Kidney (tissue), 22 donors: ENCODE measurements at places on chromosomes 3 and 15. TPM values are rescaled to one million over a fixed set of nuclear protein-coding genes. Genes with fewer than 3 reads are reported as not detected.

The UBAP1L gene
- 2.1 TPM for polyA plus RNA-seq

The MIX23 gene
- 84.0 TPM for polyA plus RNA-seq

The SHISA5 gene
- 157 TPM for polyA plus RNA-seq

The APPL1 gene
- 9.5 TPM for polyA plus RNA-seq

The CYP1A2 gene
- not detected for polyA plus RNA-seq

The SLC22A14 gene
- 0.75 TPM for polyA plus RNA-seq

The SUCNR1 gene
- polyA plus RNA-seq, result 16.3 TPM

The GOLGA8K gene
- polyA plus RNA-seq, result not detected

The ST3GAL6 gene
- polyA plus RNA-seq, result 20.8 TPM

The MST1R gene
- 0.30 TPM for polyA plus RNA-seq

The BFSP2 gene
- 0.86 TPM for polyA plus RNA-seq

The LIPH gene
- polyA plus RNA-seq, result 3.2 TPM

DNA sequence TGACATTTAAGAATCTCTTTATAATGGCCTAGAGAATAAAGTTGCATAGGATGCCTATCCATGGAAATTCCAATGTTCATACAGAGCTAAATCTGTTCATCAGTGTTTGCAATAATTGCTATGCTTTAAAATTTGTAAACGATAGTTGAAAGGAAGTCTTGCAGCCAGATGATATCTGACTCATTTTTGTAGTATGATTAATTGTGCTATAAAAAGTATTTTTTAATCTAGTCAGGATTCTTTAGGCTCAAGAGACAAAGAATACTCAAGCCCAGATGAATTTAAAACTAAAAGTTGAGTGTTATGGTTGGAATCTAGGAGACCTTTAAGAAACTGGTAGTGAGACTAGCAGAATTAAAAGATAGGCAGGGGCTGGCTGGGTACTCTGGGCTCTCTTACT lies 50.5 kb downstream of the SUCNR1 start:
- DNase-seq, result no peak

DNA sequence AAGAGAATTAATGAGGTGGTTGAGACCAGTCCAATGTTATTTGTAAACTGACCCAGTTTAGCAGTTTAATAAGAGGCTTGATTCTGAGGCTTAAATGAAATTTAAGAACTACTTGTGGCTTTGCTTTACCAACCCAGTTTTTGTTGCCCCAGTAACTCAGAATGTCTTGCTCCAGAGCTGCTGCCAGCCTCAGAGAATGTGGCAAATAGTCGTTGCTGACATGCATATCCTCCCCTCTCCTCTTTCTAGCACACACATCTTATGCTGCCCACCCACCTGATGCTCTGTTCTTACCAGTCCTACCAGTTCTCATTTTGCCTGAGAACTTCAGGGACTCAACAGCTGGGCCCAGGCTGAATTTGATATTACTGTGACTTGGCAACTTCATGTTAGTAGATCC lies 92.4 kb upstream of the TSC22D2 start:
- no peak for DNase-seq

DNA sequence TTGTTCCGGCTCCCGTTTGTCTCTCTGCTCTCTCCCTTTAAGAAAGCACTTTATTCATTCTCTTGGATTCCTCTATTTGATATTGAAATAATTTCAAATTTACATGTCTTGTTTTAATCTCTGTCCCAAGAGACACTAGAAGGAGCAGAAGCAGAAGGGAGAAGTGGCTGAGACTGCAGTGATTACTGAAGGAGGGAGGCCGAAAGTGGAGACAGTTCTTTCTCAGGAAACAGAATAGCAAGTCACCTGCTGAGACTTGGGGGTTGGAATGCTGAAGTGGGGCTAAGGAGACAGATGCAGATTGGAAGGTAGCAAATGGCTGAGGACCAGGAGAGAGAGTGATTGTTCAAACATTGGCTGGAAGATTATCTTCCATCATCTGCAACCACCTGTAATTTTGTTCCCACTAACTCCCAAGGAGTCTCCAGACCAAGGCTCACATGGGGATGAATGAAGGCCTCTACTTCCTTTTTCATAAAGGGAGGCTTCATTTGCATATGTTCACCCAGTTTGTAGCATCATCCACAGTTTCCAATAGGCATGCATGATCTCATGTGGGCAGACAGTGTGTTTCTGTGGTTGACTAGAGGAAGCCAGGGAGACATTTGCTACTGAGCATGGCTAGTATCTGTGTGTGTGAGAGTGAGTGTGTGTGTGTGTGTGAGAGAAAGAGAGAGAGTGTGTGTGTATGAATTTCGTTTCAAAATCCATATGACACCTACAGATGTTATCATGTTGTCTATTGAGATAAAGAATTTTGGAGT lies 24.0 kb downstream of the LTF start:
- no peak for DNase-seq

GRCh38 chr15:30929064-30929669 lies 25.5 kb downstream of the FAN1 start:
- DNase-seq, result peak; percentile 26

GRCh38 chr3:134340982-134341365 lies 33.3 kb downstream of the AMOTL2 start:
- no peak for DNase-seq

- no peak for DNase-seq
Measured at GRCh38 chr15:99818872-99819271, 85.6 kb upstream of the LYSMD4 start.

DNA sequence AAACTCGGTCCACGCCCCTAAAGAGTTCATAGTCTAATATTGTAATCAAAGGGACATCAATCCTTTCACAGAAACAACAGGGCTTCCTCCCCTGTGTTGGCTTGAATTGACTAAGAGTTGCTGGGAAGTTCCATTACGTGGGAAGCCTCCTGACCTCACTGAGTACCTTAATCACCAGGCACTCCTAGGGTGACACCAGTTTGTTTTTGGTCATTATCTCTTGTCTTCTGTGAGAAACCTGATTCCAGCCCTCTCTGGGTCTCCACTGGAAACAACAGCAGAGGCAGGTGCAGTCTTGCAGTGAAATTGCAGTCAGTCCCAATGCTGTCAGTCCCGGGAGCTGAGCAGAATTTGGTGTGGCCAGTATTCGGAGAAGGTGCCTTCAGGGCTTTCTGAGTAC lies 55.4 kb downstream of the BOC start:
- DNase-seq, result peak; percentile 64

DNA sequence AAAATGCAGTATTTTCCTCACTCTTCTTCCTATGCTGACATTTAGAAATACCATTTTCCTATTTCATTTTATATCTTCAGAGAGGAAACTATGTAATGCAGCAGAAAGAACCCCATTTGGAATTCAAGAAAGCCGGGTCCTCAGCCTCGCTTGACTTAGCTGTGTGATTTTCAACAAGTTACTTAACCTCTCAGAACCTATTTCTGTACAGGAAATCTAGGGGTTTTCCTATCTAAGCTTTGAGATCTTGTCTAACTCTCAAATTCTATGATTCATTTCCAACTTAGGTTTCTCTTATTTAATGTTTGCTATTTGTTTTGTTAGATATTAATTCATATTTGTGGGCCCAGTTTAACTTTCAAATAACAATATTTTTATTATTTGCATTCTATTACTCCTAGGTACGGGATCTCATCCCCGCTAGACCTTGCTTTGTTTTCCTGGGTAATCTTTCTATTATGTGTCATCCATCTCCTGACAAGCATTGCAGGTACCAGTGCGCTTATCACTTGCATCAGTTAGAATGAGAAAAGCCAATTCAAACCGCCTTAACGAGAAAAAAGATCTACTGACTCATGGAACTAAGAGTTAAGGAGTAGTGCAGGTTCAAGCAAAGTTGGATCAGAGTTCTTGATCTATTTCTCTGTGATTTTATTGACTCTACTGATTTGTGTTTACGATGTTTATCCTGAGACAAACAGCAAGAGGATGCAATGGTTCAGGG lies 70.6 kb upstream of the BHLHE40 start:
- no peak for DNase-seq

GRCh38 chr15:40986820-40987219 lies 33.5 kb downstream of the CHAC1 start:
- DNase-seq, result no peak

- DNase-seq, result no peak
Measured at GRCh38 chr3:176431991-176432390, 765.3 kb downstream of the TBL1XR1 start.

GRCh38 chr3:43759297-43759782 lies 68.6 kb downstream of the ABHD5 start:
- peak; percentile 37 for DNase-seq

- DNase-seq, result no peak
Measured at GRCh38 chr3:24470277-24470676, 24.4 kb downstream of the THRB start.

GRCh38 chr3:49017971-49018706 lies at the start of gene DALRD3:
DALRD3 (minus strand) TSS chr3:49018580; CDS start chr3:49018564, 16 bp downstream.
- DNase-seq, result peak; percentile 72

DNA sequence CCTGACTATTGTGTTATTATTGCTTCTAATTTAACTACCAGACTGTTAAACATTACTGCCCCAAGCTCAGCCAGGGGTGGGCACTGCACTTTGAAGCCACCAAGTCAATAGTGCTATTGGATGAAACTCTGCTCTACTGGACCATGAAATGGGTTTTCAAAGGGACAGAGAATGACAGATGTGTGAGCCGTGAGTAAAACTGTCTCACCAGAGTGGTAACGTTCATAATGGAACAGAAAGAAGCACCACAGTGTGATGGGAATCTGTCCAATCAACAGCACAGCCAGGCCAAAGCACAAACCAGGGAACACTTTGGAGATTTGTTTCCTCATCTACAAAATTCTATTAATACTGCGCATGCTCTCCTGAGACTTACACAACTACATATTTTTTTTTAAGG lies 171.8 kb upstream of the LPP start:
- DNase-seq, result peak; percentile 67

- no peak for DNase-seq
Measured at GRCh38 chr3:170420307-170420821, 1.7 kb downstream of the CLDN11 start.

GRCh38 chr3:43435706-43436105 lies 149.4 kb downstream of the SNRK start:
- DNase-seq, result no peak

GRCh38 chr3:113736548-113737089 lies 9.4 kb downstream of the NAA50 start:
- peak; percentile 69 for DNase-seq

GRCh38 chr3:152382312-152383135 lies 113.8 kb downstream of the MBNL1 start:
- DNase-seq, result no peak

GRCh38 chr3:66618066-66618465 lies 117.2 kb upstream of the LRIG1 start:
- DNase-seq, result no peak

- no peak for DNase-seq
Measured at GRCh38 chr15:94127006-94127405, 104.4 kb upstream of the MCTP2 start.

DNA sequence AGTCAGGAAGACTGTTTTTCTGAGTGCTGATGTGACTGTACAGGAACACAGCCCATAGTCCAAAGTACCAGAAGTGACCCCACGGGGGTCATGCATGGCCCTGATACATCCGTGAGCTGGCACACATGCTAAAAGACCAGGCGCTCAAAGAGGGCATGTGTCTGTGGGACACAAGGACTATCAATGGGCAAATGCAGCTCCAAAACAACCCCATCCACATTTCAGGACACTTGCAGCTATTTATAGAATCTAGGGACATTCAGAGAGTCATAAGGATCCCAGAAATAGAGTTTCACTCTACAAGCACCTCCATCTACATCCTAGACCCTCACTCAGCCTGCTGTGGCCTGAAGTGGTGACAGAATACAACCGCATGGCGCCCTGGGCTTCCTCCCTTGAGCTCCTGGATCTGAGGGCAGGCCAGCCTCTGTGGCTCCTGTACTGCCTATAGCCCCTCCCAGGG lies 17.0 kb downstream of the SLC25A20 start:
- DNase-seq, result no peak

DNA sequence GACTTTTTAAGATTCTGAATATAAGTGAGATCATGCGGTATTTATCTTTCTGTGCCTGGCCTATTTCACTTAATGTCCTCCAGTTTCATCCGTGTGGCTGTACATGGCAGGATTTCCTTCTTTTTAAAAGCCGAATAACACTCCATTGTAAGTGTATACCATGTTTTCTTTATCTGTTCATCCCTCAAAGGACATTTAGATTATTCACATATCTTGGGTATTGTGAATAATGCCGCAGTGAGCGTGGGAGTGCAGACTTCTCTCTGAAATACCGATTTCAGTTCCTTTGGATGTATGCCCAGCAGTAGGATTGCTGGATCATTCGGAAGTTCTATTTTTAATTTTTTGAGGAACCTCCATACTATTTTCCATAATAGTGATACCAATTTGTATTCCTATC lies 136.1 kb downstream of the APBA2 start:
- DNase-seq, result no peak

DNA sequence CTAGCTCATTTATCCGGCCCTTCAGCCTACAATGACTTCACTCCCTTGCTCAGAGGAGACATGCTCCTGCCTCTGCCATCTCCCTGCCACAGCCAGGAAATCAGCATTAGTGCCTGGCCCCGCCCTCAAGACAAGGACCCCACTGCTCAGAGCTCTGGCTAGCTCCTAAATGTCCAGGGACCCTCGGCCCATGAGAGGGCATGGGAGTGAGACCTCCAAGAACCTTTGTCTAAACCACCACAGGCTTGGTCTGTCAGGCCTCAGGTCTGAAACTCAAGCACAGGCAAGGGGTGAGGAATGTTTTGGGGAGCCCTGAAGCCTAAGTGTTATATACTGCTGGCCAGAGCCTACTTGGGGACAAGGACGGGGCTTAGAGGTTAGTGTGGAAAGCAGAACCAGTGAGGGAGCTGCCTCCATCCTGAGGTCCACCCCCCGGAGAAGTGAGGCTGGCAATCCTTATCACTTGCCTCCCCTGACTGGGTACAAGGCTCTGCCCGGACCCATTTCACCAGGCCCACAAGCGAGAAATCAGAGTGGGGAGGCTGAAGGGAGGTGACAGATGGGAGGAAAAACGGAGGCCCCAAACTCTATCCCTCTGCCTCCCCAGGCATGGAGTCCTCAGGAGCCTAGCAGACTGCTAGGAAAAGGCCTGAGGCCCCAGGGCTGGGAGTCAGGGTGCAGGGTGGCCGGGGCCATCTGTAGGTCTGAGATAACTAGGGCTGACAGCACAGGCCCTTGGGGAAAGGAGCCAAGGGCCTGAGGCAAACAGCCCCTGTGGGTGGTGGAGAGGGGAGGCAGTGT lies 18.8 kb downstream of the SHF start:
- no peak for DNase-seq

GRCh38 chr3:112769286-112769978 lies 77.2 kb downstream of the CD200R1L start:
- no peak for DNase-seq

DNA sequence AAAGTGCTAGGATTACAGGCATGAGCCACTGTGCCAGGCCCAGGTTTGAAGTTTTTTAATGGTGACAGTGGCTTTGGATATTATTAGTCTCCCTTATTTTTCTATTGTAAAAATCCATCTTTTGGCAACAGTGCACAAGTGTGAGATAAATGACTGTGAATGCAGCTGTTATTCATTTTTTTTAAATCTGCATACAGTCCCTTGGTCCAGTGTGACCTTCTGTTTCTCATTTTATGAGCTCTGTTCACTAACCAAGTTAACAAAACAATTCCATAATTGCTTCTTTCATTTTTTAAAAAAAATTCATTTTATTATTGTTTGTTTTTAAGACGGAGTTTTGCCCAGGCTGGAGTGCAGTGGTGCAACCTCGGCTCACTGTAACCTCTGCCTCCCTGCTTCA lies 381.8 kb downstream of the NAALADL2 start:
- DNase-seq, result no peak

GRCh38 chr15:91227766-91228165 lies 127.7 kb downstream of the SV2B start:
- no peak for DNase-seq
